ENCODE measurements at places on chromosomes 12 and 14. TPM values are rescaled to one million over a fixed set of nuclear protein-coding genes. Genes with fewer than 3 reads are reported as not detected.

SIX6 gene
- not detected for total RNA-seq

ACYP1 gene
- total RNA-seq: 52.4 TPM

SLCO1C1 gene
- total RNA-seq: not detected

SBNO1 gene
- total RNA-seq: 41.8 TPM

RXYLT1 gene
- 11.2 TPM for total RNA-seq

SCNN1A gene
- 0.67 TPM for total RNA-seq
